Activated naive CD4-positive, alpha-beta T cell treated with anti-CD3 and anti-CD28 coated beads, Interleukin-2, amount 10 ng/mL, durations not matched to agents 7 days and 5 days (primary cell): ENCODE measurements at places on chromosomes 13 and 19.

DNA sequence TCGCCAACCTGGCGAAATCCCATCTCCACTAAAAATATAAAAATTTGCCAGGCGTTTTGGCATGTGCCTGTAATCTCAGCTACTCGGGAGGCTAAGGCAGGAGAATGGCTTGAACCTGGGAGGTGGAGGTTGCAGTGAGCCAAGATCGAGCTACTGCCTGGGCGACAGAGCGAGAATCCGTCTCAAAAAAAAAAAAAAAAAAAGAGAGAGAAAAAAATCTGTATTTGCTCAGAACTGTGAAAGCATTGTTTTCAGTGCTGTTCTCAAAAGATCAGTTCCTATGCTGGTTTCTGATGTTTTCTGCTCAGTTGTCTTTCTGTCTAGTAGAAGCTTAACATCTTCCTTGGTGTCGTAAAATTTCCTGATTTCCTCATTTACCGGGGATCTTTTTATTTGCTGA lies 2.5 kb downstream of the SF3A2 start:
- no peak for DNase-seq

DNA sequence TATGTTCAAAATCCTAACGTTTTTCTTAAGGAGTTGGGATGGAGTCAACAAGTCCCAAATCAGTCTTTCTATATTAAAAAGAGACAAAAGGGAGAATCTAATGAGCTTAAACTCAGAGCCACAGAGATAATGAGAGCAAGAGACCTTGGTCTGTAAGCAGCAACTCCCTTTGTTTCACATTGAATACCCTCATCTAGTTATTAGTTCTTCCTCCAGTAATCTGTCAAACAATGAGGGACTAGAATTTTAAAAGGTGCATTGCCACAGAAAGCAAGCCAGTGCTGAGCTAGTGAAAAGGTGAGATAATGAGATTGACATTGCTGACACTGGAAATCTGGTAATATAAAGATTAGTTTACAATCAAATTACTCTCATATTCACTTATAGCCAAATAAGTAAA lies 718.6 kb downstream of the DACH1 start:
- no peak for DNase-seq

DNA sequence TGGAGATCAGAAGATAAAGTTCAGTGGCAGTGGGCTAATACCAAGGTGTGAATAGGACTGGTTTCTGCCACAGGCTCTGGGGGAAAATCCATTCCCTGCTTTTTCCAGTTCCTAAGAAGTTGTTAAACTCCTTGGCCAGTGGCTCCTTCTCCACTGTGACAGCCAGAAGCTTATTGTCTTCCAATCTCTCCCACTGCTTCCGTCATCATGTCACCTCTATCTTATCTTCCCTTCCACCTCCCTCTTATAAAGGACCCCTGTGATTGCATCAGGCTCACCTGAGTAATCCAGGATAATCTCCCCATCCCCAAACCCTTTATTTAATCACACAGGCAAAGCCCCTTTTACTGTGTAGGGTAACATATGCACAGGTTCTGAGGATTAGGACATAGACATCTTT lies 431.2 kb upstream of the SLC10A2 start:
- no peak for DNase-seq

DNA sequence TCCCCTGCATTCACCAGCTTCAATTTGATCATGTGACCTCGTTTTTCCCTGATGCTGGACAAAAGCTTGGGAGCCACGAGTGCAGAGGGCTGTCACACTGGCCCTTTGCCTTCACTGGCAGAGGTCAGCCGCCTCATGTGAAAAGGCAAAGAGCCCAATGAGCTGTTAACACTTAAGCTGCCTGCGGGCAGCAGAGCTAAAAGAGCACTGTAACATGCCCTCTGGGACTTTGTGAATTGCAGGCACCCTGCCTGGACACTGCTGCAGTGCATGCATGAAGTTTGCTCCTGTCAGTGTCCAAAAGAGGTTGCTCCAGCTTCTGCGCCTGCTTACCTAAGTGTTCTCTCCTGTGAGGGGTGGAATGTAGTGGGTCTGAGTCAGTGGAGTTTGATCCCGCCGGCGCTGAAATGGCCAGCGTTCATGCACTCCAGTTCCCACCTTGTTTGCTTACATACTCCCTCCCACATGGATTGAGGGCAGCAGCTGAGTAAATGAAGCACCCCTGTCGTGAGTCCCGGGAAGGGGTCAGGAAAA lies 193.7 kb downstream of the RFC3 start:
- DNase-seq = no peak

DNA sequence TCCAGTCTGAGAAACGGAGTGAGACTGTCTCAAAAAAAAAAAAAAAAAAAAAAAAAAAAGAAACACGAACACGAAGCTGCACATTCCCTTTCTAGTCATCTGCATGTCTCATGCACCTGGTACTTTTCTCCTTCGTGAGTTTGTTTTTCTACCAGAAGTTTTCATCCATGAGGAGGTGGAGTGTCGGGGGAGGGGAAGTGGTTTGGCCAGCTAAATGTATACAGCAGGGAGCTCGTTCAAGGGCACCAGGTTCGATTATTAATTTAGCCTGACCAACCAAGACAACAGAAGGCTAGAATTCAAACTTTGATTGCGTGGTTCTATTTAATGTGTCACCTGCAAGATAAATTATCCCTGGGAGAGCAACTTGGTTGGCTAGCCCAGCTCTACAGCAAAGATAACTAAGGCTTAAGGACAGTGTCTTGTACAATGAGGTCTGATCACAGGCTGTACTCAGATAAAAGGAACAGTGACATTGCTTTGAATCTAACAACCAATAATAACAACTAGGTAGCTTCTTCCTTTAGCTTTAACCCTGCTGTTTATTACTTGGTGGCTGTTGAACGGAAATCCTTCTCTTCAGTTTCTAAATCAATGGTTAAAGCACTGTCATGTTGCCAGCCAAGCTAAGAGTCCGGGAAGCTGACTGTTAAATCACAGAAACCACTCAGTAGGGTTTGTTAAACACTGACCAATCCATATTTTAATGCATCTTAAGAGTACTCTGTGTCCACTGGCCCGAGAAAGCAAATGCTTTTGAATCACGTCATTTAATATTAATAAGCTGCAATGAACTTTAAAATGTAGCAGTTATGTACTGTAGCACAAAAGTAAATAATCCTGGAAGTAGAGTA lies 98.4 kb upstream of the STARD13 start:
- DNase-seq = no peak

- no peak for DNase-seq
Measured at GRCh38 chr13:29532116-29532515, 63.4 kb downstream of the SLC7A1 start.

- peak; percentile 67 for DNase-seq
Measured at GRCh38 chr19:16714702-16715287, 4.9 kb upstream of the NWD1 start.
